Testis (tissue), 5 donors: ENCODE measurements at places on chromosomes 1 and 21. TPM values are rescaled to one million over a fixed set of nuclear protein-coding genes. Genes with fewer than 3 reads are reported as not detected.

- DNase-seq, result no peak
These were observed 26.6 kb downstream of the BEND5 start for GRCh38 chr1:48750109-48750508.

DNA sequence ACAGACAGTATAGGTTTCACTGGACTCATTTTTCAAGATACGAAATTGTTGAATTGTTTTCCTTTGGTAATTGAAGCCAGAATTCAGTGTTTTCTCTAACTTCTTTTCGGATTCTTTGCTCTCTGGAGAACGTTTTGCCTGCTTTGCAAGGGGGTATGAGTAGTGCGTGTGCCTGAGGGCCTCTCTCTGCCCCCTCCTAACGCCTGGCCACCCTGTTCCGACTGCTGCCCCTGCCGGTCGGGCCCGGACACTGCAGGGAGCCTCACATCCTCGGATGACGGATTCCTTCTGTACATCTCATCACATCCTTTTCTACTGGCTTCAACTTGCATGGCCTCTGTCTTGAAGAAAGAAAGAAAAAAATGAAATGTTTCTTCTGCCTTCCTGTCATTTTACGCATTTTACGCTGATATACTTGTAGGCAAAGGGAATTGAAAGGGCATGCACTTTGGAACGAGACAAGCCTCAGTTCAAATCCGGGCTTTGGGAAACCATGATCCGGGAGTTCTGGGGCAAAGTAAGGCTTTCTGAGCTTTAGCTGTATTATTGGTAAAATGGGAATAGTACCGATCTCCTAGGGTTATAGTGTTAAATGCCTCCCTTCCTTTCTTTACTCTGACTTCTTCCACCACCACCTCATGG lies 65.1 kb downstream of the DISC1 start:
- no peak for DNase-seq

DNA sequence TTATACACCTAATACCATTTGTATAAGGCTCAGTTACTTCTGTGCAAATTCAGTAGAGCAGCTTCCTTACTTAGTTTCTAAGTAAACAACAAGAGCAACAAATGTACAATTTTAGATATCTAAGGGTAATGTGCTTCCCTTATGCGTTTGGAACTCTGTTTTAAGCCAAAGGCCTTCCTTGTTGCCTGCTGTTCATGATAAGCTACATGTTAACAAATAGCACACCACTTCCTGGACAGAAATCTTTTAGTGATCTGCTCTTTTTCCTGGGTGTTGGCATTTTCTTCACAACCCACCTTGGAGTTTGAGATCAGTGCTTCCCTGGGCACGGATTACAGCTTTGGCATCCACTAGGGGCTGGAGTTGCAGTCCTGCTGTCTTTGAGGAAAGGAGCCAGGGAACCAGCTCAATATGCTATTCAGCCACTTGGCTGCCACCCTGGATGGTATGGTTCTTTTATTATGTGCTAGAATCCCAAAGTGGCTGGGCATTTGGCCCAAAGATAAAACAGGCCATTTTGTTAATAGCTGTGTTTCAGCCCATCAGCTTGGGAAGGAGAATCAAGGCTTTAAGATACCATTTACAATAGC lies 55.6 kb upstream of the ADAR start:
- DNase-seq, result no peak

DNA sequence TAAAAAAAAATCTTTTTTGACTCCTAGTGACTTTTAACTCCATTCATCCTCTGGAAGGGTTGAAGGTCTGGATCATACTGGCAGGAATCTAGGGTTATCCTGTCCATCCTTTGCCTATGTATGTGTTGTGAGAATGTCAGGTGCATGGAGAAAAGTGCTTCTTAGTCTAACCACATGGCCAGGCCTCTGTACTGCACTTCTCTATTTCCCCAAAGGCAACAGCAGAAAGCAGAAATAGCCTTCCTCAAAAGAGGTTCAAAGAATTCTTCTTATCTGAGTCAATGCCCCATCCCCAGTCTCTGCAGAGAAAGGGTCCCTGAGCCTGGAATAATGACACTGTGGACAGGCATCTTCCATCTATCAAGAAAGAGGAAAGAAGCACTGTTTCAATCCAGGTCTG lies 85.7 kb upstream of the CD34 start:
- DNase-seq, result no peak

GRCh38 chr21:41321211-41321907 lies 4.8 kb downstream of the FAM3B start:
- DNase-seq, result no peak

GRCh38 chr1:212482006-212482636 lies 49.4 kb downstream of the NENF start:
- no peak for DNase-seq

DNA sequence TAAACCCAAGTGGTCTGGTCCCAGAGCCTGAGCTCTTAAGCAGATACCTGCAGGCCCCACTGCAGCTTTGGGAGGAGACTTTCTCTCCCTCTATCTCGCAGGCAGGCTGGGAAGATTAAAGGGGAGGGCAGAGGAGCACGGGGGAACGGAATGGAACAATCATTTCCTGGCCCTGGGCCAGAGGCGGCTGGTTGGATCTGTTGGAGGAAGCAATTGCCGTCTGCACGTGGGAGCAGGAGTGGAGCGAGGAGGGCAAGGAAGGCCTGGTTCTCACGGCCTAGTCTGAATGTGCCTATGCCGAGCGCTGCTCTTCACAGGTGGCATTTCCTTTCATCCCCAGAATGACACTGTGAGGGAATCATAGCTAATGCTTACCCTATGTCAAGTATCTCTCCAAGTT lies 23.7 kb downstream of the NKAIN1 start:
- peak; percentile 74 for DNase-seq

DNA sequence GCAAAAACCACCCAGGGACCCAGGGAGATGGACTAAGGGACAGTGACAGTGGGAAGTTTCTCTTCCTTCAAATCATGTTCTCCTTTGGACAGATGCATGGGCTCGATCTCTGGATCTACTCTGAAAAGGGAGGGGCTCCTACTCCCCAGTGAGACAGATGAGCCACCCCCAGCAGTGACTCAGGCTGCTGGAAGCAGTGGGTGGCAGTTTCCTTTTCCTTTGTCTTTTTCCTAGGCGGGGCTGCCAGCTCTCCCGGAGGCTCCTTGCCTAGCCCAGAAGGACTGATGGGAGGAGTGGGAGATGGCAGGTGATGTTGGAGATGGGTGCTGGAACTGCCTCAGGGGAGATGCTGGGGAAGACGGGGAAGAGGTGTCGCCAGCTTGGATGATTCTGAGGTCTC lies 41.0 kb upstream of the IGSF21 start:
- no peak for DNase-seq

- no peak for DNase-seq
These were observed 99.3 kb upstream of the COA6 start for GRCh38 chr1:234273981-234274380.

- no peak for DNase-seq
These were observed 1.8 kb downstream of the ZBED6 start for GRCh38 chr1:203797216-203797615.

DNA sequence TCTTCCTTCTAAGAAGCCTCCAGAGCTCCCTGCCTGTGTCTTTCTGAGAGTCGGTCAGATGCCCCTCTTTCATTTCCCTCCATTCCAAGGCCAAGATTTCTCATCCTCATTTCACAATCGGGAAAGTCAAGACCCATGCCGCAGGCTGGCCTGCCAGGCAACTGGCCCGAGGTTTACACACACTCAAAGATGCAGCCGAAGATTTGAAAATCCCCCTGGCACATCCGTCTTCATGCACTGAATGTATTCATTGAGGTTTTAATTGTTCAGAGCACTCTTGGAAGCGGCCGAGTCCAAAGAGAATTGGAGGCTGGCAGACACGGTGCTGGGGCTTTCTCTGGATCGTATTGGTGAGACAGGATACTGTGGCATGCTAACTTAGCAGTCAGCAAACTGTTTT lies 29.1 kb upstream of the SRP9 start:
- no peak for DNase-seq

DNA sequence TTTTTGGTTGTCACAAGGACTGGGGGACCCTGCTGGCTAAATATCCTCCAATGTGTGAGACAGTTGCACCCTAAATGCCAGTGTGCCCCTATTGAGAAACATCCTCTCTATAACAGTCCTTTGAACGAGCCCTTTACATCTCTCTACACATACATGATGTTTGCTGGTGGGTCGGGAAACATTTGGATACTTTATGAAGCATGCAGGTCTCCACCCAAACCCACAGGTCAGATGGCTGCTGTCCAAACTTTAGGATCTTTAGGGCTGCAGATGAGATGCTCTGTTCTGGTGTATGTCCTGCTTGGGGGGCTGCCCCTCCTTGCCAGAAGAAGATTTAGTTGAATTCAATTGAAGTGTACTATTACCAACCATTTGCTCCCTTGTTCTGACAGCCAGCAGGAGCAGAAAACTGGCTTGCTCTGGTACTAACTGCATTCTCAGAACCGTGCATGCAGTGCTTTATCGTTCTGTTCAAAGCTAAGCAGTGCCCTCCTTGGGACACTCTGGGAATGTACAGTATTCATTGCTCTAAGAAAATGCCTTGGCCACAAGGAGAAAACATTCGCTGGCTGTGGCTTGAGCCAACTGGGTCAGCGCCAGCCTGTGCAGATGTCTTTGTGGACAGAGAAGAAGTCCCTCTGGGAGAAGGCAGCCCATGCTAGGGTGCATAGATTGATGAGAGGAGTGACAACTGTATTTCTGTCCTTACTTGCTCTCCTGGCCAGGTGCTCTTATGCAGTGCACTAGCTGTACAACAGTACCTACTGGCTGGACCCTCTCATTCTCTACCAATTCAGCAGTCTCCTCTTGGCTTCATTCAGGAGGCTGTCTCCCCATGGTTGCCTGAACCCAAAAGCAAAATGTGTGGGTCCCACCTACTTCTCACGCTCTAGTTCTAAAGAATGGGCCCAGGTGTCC lies 61.4 kb upstream of the DIRAS3 start:
- peak; percentile 83 for DNase-seq

DNA sequence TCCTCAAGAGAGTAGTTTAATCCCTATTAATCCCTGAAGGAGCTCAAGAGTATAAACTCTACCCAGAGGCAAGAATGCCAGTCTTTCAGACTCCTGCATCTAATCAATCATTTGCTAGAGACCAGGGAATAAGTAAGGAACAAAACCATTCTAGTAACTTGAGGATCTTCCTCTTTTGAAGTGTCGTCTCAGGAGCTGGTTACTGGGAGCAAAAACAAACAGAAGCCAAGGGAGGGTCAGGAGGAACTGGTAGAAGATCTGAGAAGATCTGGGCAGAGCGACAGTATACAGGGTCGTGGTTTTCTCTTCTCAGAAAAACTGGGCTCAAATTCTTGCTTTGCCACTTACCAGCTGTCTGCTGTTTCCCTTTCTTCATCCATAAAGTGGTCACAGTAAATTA lies 69.3 kb downstream of the RPS6KA1 start:
- DNase-seq, result no peak

DNA sequence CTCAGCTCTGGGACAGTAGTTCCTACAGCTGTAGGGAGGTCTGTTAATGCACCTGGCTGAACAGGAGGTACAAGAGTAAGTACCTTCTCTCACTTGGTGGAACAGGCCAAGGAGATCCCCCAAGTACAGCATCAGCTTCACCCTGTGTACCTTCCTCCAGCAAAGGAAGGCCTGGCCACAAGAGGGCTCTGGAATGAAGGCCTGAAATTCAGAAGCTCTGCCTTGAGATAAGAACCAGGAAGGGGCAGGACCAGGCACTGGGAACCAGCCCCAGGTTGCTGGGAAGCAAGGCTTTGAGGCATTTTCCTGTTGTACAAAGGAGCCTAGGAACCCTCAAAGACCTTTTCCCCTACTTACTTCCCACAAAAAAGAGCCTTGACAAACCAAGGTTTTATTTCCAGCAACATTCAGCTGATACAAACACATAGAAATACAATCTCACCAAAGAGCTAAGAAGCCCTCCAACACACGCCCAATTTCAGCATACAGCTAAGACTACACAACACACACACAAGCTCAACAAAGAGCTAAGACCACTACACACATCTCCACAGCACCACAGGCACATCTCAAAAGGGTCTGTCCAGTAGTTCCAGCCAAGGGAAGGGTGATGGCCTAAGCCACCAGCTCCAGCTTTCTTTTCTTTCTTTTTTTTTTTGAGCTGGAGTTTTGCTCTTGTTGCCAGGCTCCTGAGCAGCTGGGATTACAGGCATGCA lies 23.5 kb downstream of the F11R start:
- peak; percentile 79 for DNase-seq

- DNase-seq, result no peak
These were observed 4.4 kb downstream of the F13B start for GRCh38 chr1:197062692-197063091.

DNA sequence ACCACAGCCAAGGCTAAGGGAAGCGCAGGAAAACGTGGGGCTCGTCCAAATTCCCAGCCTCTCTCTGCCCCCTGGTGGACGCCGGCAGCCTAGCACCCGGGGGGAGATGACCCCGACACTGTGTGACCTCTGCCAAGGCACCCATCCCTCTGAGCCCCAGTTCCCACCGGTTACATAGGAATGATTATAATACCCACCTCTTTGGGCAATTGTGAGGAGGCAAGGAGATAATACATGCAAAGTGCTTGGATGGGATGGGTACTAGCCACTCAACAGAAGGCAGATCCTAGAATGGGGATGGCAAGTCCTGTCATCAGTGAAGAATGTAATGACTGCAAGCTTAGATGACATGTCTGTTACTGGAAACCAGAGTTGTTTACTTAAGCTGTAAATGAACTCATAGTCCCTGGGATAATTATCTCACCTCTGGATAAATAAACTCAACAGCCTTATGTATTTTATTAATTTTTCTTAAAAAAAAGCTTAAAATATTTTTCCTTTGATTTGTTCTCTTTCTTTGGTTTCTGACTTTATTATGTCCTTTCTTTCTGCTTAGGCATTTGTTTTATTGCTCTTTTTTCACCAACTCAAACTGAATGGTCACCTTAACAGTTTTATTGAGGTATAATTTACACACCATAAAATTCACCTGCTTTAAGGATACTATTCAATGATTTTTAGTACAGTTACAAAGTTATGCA lies 11.3 kb upstream of the BMP8B start:
- DNase-seq, result peak; percentile 82

DNA sequence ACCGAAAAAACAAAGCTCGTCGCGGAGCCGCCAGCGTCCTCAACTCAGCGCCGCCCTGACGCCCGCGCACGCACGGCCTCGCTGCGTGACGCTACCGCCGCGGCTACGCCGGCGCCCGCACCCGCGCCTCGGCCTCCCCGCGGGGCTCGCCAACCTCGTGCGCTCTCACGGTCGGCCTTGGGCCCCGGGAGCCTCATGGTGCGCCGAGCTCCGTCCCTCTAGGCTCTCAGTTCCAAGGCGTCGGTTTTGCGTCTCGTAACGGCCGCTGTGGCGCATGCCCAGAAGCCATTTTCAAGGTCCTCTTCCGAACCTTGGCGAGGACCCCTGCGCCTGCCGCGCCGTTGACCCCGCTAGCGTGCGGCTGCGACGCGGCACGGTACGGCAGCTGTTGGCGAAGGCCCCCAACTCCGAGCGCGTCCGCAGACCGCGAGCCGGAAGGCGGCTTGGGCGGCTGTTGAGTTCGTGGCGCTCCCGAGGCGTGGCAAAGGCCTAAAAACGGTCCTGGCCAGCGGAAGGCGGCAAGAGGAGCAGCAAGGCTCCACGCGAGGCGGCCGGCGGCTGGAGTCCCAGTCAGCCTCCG lies at the start of gene HENMT1:
TSS of gene HENMT1 (minus strand) at position 64 of the 580 bp plus-strand sequence. CDS start 1,209 bp downstream, outside the sequence.
- peak; percentile 84 for DNase-seq

GRCh38 chr1:117656202-117656641 lies 50.4 kb downstream of the TENT5C start:
- DNase-seq, result no peak

NES gene
- 17.6 TPM for total RNA-seq

OR2T29 gene
- not detected for total RNA-seq

CGN gene
- total RNA-seq, result 25.7 TPM

NGF gene
- total RNA-seq, result 0.63 TPM

HCRTR1 gene
- 0.31 TPM for total RNA-seq

TOMM20 gene
- total RNA-seq, result 80.6 TPM
